ENCODE measurements at places on chromosomes 11 and 22. TPM values are rescaled to one million over a fixed set of nuclear protein-coding genes. Genes with fewer than 3 reads are reported as not detected.
A peak's percentile ranks its signal among the peaks of the same experiment; 100 is the strongest.

Gene PKNOX2
- total RNA-seq: 1.4 TPM

DNA sequence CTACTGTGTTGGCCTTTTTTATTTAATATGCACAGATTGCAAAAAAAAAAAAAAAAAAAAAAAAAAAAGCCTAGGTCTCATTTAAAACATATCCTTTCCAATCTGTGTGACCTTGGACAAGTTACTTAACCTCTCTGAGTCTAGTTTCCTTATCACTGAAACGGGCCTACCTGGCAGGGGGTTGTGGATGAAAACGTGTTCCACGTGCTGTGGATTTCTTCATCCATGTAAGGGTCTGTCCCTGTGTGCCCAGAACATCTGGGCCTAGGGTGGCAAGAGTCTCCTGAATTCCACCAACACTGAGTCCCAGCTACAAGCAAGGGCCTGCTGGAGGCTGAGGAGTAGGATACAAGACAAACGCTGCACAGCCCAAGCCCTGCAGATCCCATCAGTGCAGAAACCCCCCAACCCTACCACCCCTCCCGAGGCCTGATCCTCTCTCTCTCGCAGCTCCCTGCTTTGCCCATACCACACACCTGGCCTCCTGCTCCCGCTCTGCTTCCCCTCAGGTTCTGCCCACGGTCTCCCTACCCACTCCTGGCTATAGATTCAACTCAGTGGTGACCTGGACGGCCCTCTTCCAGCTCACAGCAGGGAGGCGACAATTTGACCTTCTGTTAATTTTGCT is 4.7 kb upstream of the GNAZ start:
- no peak for DNase-seq

Gene BEST1
- total RNA-seq: not detected

DNA sequence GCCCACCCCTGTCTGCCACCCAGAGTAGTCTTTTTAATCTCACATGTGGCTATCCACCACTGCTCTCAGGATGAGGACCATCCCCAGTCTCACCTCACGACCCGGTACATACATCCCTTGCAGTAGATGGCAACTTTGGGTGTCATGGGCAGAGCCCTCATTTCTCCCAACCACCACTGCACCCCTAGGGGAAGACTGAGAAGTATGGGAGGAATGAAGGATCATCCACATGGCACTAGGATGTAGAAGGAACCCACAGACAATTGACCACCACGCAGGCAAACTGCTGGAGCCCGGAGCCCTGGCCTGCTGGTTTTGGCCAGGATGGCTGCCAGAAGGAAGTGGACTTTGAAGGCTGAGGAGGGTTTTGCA is 1.9 kb upstream of the SCARF2 start:
- no peak for DNase-seq

Gene CRACR2B
- total RNA-seq: 9.0 TPM

DNA sequence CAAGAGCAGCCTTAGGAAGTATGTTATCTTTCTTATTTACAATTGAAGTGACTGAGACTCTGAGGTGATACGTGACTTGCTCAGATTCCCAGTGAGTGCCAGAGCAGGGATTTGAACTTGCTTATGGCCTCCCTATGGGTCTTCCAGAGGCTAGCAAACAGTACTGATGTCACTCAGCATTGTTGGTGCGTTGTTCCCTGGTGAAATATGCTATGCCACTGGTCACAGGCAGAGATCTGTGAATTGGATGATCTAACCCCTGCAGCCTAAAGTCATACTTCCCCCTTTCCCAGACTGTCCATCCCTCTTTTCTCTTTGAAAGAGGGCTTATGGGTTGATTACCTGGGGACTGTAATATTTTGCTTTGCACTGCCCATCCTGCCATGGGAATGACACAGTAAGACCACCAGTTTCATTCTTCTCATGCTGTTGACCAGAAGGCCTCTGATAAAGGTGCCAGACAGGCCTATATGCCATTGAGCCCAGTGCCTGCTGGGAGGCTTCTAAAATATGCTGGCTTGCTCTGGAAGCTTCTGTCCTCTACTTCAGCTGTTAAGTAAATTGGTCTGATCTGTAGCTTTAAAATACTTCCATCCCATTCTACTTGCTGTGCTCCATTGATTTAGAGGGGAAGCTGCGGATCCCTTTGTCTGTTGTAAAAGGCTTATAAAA is 152.2 kb upstream of the E2F8 start:
- DNase-seq: no peak

Gene DNAJB7
- total RNA-seq: not detected

Gene KRTAP5-3
- not detected for total RNA-seq

DNA sequence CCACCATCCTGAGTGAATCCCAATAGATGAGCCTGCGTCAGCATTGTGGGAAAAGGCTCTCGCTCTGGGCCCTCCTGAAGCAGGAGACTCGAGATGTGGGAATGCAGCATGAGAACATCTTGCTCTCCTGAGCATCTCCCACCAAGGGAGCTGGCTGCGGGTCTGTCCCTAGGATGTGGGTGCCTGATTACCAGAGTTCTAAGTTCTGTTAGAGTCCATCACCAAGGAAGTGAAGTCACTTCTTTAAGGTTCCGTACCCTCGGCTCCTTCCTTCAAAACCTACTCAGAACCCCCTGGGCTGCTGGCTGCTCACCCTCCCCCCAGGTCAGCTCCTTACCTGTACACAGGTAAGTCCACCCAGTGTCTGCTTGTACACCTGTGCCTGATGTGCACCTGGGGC is 100.5 kb upstream of the IGLL5 start:
- no peak for DNase-seq

Gene ZC3H12C
- total RNA-seq: 4.0 TPM

Gene DRD4
- total RNA-seq: not detected

GRCh38 chr22:47046411-47047065 is 284.1 kb downstream of the TBC1D22A start:
- no peak for DNase-seq

DNA sequence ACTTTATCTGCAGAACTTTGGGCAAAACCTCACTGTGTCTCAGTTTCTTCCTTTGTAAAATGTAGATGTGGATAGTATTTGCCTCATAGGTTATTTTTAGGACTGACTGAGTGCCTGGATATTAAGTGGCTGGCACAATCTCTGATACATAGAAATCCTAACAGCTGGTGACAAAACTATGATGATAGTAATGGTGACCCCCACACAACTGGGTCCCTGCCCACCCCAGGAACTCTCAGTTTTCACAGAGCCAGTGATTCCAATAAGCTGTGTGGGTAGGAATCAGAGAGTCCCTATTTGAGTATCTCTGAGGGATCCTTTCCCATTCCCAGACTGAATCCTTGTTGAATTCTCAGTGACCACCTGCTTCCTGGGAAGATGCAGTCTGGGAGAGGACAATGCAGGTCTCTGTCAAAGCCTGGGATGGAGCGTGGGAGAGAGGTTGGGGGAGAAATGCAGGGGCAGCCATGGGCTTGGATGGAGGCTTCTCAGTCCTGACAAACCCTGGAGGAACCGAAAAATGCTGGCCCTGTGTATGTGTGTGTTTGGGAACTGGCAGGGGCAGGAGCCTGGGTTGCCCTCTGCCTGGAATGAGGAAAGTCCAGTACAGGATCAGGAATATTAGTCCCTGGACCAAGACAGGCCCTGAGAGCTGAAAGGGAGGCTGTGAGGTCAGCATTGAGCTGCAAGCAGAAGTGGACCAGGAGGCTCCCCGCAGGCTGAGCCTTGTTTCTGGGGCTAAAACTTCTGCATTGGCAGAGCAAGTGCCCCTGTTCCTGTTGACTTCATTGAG is 6.1 kb upstream of the P2RY6 start:
- no peak for DNase-seq

DNA sequence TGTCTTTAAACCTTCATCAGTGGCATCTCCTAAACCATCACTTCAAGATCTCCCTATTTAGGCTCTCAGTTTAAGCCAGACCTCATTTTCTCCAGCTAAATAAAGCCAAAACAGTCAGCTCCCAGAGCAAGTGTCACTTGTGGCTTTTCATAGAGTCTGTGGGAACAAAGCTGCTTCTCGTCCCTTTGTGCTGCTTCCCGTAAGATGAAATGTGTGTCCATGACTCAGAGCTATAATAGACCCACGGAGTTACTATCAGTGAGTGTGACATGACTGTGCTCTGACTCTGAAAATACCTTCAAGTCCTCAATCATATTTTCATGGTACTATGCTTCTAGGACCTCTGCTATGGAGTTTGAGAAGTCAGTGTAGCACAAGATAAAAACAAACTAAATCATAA is 57.3 kb upstream of the SLN start:
- peak; percentile 84 for DNase-seq

GRCh38 chr11:126345759-126346585 is 9.5 kb upstream of the ST3GAL4 start:
- peak; percentile 71 for DNase-seq

- DNase-seq: no peak
Observed at GRCh38 chr22:19885841-19886592, 31.3 kb upstream of the GNB1L start.

GRCh38 chr11:97224396-97224795 is 834.6 kb downstream of the JRKL start:
- no peak for DNase-seq

GRCh38 chr22:20646415-20646814 is 127.5 kb upstream of the SERPIND1 start:
- no peak for DNase-seq

Gene PLET1
- not detected for total RNA-seq

- DNase-seq: no peak
Observed at GRCh38 chr11:27011560-27012233, 17.8 kb downstream of the FIBIN start.

Gene SCGB1A1
- not detected for total RNA-seq

Gene KCNA4
- total RNA-seq: 0.11 TPM

Gene PRMT3
- 36.4 TPM for total RNA-seq

GRCh38 chr11:11899401-11899800 is 57.6 kb downstream of the USP47 start:
- no peak for DNase-seq

GRCh38 chr11:25377466-25377865 is 880.6 kb downstream of the LUZP2 start:
- no peak for DNase-seq

GRCh38 chr11:31477528-31478222 is 31.7 kb downstream of the IMMP1L start:
- no peak for DNase-seq

Gene AIFM3
- total RNA-seq: 2.0 TPM

DNA sequence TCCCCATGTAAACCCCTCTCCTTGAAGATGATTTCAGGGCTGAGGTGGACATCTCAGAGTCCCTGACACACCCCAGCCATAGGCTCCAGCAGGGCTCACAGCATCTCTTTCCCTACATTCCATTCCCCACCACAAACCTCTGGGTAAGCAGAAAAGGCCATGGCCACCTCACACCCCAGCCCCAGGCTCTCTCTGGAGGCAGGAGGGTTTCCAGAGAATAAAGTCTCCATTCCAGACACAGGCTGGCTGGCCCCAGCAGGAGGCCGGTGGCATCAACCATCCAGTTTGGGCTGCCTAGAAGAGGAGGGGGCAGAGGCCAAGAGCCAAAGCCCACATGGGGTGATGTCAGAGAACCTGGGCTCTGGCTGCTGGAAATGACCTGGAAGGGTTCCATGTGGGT is 61.4 kb downstream of the TP53I11 start:
- peak; percentile 15 for DNase-seq

Measured in Daoy (cell line).